ENCODE measurements at places on chromosomes 5 and 9.

DNA sequence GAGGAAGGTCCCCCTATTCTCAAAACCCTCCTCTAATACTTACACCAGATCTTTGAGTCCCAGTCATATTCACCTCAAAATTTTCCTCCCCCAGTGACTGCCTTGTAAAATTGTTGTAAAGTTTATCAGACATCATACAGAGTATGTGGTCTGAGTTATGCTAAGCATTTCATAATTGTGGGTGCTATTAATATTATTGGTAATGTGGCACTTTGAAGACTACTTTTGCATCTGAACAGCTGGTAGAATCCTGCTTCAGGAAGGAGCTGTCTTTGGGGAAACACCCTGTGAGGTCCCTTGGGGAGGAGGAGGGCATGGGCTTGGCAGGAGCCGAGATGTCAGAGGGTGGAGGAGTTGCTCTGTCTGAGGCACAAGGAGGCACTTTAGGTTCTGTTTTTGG is 164.9 kb upstream of the ZNF618 start:
- no peak for DNase-seq

- DNase-seq = no peak
Observed at GRCh38 chr9:7363777-7364477, 435.7 kb downstream of the DMAC1 start.

DNA sequence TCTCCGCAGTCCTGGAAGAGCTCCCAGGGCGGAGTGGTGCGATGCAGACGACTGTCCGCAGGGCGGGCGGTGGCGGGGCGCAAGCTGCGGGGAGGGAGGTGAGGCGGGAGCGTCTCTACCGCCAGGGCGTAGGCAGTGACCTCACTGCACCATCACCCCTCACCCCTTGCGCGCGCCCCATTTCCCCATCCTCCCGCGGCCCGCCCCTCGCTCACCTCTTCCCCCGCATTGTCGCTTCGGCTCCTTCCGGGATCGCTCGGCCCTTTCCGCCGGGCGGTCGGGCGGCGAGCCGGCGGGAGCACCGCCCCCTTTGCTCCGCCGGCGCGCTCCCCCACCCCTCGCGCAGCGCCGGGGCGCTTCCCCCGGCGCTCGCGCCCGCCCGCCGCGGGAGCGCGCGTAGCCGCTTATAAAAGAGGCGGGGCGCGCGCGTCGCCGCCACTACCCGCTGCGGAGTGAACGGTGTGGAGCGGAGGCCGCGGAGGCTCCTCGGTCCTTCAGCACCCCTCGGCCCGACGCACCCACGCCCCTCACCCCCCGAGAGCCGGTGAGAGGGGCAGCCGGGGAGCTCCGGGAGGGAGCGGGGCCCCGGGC is at the start of gene SPTAN1:
TSS of gene SPTAN1 (plus strand) at position 435 of the 591 bp plus-strand sequence. CDS start 14,154 bp downstream, outside the sequence.
- no peak for DNase-seq

DNA sequence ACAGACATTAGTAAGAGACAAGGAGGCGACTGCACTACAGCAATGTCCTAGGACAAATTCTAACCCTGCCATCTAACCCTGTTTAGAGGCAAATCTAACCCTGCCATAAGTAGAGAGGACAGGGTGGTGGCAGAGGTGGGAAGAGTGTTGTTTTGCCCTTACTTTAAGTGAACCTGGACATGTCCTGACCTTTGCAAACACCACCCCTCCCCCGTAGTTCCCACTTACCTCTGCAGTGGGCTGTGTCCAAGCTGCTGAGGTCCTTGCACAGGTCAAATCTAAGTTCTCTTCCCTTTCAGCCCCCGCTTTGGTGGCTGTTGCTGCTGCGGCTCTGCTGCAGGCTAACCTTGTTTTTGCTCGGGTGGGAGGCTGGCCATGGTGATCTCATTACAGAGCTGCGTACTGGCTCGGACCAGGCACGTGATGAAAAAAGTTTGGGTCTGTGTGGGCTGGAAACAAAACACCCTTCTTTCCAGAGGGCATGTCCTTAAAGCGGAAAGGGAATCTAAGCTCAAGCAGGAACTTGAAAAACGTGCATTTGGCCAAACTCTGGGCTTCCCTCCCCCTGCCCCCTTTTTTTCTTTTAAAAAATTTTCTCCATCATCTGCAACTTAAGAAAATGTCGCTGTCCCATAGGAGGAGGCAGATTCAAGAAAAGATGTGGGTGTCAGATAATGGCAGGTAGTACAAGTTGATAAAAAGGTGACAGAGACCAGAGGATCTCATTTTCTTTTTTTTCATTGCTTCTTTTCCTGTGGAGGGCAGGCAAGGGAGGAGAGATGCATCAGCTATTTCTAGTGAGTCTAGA is at the start of gene FAXDC2:
TSS of gene FAXDC2 (minus strand) at position 349 of the 808 bp plus-strand sequence. CDS start 12,425 bp downstream, outside the sequence.
- DNase-seq = no peak

- peak; percentile 46 for DNase-seq
Observed at GRCh38 chr5:156036640-156037039, 290.3 kb upstream of the SGCD start.

GRCh38 chr9:36036780-36037548 is at the start of gene RECK:
Gene RECK, plus strand, starts transcription at chr9:36036913. Its CDS starts 86 bp downstream, at chr9:36036999.
- no peak for DNase-seq

Data from AG04449 (cell line).